Kidney epithelial cell (primary cell): ENCODE measurements at places on chromosomes 5 and 9. TPM values are rescaled to one million over a fixed set of nuclear protein-coding genes. Genes with fewer than 3 reads are reported as not detected.

DNA sequence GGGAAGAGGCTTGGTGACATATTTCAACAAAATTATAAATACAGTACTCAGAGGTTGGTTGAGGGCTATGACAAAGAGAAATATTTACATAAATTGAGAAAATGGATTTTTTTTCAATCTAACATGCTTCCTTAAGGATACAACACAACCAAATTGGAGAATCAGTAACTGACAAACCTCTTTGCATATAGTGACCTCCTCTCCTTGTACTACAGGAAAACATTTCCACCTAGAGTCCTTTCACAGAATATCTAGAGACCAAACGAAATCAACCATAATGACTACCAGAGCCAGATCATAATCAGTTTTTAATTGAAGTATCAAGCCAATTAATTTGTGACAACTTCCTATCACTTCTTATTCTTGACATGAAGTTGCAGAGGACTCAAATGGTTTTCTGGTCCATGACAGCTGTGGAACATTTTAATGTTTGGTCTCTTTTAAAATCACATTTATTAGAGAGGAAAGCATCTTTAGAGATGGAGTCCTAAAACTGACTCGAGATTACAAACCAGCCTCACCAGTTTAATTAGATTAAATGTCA, 1636.5 kb upstream of the C9orf72 start:
- DNase-seq = no peak

DNA sequence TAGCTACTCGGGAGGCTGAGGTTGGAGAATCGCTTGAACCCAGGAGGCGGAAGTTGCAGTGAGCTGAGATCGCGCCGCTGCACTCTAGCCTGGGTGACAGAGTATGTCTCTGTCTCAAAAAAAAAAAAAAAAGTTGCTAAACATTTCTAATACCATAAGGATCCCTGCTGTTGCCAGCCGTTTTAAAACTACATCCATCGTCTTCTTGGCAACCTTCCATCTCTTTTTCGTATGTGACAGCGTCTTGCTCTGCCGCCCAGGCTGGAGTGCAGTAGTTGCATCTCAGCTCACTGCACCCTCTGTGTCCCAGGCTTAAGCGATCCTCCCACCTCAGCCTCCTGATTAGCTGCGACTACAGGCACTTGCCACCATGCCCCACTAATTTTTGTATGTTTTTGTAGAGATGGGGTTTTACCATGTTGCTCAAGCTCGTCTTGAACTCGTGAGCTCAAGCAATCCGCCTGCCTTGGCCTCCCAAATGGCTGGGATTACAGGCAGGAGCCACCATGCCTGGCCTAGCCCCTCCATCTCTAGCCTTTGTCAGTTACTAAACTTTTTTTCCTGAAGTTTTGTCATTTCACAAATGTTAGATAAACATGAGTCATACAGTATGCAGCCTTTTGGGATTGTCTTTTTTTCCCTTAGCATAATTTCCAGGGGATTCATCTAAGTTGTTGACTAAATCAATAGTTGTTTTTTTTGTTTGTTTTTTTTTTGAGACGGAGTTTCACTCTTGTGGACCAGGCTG, 13.5 kb downstream of the NSD1 start:
- no peak for DNase-seq

ACTBL2 gene
- 1.3 and 1.5 TPM in 2 replicates for total RNA-seq

GRCh38 chr5:155587458-155587857, 573.9 kb downstream of the KIF4B start:
- DNase-seq = no peak

GRCh38 chr9:26603617-26604016, 289.0 kb downstream of the CAAP1 start:
- DNase-seq = no peak

UNC13B gene
- total RNA-seq = 30.0 and 30.1 TPM in 2 replicates

DNA sequence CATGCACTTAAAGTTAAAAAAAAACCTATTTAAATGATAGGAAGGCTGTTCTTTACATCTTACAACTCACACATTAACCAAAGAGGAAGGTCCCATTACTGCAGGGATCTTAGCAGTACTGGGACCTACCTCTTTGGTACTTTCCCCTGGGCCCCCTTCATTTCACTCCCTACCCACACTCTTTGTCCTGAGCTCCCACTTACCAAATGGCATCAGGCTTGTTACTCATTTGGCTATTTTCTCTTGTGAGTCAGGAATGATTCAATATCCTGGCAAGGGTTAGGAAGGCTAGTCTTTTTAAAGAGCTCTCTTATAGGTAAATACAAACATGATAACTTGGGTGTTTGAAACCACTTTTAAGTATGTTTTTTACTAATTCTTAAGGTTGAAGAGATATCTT, 117.4 kb upstream of the ELL2 start:
- peak; percentile 91 for DNase-seq

DNA sequence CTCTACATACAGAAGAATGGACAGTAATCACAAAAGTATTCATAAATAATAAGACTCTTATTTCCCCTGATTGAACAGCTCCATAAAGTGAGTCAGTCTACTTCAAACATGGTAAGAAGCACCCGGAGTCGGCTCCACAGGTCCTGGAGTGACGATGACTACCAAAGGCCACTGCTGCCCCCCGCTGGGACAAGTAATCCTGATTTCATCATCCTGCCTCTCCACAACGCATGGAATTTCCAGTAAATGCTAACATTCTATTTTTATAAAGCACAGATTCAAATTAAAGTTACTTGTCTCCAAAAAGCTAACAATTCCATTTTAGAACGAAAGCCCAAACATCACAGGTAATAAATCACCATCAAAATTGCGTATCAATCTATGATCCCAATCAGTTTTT, 16.2 kb downstream of the ATPSCKMT start:
- DNase-seq = no peak

DRD1 gene
- total RNA-seq = 0.07 TPM in 1 of 2 replicates, not detected in the other

- DNase-seq = peak; percentile 54
Observed at GRCh38 chr9:4837261-4838188, 44.8 kb downstream of the RCL1 start.

DNA sequence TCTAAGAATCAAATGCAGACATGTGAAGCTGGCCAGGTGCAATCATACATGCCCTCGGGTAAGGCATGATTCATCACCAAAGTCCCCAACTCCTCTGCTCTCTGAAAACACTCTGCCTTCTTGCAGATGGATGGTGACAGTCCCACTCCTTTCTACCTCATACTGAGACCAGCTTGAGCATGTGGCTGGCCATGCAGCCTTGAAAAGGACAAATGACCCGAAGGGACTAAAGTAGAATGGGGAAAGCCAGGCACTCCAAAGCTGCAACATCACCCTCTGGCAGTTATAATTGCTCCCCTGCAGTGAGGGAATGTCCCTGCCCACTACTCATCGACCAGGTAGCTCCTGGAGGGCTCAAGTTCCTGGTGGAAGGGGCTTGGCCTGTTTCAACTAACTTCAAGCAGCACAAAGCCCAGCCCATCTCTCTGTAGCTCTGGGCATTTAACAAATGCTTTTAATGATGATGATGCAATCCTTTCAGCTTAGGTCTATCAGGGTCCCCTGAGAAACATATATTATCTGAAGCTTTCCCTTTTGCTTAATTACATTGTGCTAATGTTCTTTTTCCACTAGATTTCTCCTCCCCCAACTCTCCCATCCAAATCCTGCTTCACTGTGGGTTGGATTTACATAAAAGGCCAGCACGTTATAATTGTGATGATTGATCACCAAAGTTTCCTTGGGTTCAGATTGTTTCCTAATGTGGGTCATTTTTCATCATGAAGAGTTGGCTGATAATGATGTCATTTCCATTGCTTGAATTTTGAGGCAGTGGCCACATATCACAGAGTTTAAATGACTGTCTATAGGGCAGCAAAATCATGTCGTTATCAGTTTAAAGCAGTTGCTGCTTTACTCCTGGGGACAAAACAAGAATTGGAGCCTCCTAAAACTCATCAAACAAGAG, 436.5 kb upstream of the SLC30A5 start:
- DNase-seq = no peak

DNA sequence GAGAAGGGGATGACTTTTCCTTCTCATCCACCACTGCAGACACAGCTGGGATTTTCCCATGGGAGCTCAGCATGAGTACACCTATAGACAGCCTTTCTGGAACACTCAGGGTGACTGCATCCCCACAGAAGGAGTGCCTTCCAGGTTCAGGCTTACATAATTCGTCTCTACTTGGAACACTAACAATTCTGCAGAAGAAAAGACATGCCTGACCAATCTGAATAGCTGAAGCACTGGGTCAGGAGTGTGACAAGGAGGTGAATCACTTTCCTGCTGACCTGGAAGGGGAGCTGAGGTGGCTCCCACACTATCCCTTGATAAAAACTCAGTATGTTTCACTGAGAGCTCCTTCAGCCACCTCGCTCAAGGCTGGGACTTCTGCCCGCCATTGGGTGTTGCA, 425.3 kb downstream of the TLR4 start:
- peak; percentile 71 for DNase-seq

DNA sequence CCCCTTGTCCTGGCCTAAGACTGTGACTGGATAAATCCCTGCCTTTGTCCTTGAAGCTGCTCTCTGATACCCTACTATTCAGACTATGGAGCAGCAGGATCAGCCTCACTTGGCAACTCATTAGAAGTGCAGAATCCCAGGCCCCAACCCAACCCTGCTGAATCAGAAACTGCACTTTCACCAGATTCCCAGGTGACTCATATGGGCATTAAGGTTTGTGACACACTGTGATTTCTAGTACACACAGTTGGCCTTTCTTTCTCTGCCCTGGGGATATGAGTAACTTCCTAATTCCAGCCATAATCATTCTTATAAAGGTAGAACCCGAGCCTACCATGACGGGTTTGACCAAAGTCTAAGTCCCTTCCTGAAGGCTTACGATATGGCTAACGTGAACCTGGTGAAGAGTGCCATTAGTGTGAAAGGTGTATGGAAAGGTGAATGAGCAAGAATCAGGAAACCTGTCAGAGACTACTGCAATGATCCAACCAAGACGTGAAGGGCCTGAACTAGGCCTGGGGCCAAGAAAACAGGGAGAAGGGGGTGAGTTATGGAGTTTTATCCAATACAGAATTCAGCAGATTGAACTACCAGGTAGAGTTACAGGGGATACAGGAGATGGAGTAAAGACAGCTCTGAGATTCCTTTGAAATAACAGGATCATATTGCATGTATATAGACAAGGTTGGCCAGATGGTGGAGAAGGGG, 533.0 kb downstream of the BNC2 start:
- DNase-seq = peak; percentile 92

PTPRD gene
- total RNA-seq = 18.8 and 25.8 TPM in 2 replicates

DNA sequence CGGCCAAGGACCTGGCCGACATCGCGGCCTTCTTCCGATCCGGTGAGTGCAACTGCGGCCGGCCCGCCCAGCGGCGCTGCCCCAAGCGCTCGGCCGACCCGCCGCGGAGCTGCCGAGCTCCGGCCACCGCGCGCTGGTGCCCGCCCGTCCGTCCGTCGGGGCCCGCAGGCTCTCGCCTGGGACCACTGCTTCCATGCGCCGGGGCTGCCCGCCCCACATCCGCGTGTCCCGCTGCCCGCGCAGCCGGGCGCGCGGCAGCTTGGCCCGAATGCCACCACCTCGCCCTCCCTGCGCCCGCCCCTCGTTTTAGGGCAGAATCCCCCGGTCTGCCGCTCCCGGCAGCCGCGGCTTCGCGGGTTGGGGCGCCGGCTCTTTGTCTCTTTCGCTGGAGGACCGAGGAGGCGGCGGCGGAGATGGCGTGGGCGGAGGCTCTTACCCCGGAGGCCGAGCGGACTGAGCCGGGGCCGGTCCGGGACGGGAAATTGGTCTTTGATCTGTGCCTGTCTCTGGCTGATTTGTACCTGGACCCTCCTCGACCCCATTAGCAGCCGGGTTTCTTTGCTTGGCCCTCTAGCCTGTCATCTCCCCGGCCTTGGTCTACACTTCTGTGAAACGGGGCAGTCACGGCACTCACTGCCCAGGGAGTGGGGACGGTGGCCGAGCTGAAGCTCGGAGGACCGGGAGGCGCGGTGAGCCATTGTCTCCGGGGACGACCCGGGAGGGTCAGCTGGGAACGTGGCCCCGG, 871 bp downstream of the TRIO start:
- no peak for DNase-seq

DNA sequence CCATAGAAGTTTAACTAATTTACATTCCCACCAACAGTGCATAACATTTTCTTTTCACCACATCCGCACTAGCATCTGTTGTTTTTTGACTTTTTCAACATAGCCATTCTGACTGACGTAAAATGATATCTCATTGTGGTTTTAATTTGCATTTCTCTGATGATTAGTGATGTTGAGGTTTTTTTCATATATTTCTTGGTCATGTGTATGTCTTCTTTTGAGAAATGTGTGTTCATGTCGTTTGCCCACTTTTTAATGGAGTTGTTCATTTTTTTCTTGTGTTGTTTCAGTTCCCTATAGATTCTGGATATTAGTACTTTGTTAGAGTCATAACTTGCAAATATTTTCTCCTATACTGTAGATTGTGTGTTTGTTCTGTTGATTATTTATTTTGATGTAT, 163.4 kb downstream of the FER start:
- DNase-seq = no peak

- no peak for DNase-seq
Observed at GRCh38 chr9:97979788-97980478, 3.2 kb upstream of the ANP32B start.

DNA sequence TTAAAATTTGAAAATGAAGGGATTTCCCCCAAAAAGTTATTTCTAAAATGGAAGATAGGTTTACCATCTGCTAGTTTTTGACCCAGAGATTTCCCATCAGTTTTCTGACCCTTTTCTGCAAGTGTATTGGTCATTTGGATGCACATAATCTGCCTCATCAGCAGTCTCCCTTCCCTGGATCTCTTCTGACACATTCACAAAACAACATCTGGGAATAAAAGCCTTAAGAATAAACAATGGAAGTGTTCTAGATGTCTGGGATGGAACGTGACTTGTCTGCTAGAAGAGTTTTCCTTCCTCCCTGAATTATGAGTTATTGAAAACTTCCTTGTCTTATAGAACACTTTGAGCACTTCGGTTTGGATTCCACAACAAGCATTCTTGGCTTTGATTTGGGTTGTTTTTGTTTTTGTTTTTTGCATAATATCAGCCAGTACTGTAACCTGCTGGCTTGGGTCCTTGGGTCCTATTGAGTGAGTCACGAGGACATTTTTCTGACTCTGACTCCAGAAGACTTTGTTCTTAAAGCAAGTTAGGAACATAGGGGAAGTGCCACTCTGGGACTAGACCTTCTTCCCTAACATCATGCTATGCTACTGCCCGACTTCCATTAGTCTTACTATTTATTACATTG, 18.2 kb upstream of the ESM1 start:
- no peak for DNase-seq

DNA sequence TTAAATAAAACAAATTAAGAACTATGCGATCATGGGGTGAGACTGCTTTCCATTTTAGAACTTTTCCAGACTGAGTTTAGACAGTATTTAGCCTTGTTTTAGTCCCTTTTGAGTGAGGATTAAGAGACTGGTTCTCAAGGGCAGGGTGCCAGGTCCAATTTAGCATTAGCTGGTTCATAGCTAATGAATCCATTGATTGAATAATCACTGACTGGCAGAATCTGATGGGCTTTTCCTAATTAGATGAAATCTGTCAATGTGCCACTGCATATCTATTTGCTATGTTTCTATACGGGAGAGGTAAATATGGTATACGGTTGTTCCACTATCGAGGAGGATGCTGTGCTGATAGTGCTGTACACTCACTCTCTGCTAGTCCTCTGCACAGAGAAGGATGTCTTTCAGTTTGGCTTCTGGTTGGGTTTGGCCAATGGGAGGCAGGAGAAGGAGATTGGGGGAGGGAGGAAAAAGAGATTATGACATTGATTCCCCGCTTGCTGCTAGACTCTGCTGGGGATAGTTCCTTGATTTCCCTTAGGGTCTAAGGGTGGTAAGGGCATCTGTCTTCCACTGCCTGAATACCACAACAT, 496.6 kb downstream of the CTNND2 start:
- DNase-seq = no peak
